ENCODE measurements at places on chromosomes 12 and 14.

DNA sequence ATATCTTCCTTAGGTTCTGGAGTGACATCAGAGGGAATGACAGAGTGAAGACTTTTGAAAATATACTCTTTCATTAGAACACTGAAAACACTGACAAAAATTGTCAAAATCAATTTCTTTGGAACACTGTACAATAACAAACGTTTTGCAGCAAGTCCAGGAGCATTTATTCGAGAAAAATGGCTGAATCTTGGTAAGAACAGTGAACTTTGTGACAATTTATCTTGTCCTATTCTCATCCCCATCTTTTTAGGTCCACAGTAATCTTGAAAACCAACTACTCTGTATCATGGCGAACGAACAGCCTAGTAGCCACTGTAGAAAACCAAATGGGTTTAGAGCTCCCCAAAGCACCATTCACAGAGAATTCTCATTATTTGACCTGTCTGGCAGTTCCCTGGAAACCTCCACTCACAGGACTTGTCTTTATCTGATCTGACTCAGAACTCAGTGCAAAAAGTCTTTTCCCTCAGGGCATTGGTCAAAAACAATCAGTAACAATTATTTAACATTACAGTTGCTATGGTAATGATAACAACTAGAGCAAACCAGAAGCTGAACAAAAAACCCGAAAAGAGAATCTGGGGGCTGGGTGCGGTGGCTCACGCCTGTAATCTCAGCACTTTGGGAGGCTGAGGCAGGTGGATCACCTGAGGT is 20.3 kb upstream of the PPP2R5E start:
- no peak for DNase-seq

- DNase-seq = no peak
These were observed 2.5 kb downstream of the HHIPL1 start for GRCh38 chr14:99647411-99647810.

DNA sequence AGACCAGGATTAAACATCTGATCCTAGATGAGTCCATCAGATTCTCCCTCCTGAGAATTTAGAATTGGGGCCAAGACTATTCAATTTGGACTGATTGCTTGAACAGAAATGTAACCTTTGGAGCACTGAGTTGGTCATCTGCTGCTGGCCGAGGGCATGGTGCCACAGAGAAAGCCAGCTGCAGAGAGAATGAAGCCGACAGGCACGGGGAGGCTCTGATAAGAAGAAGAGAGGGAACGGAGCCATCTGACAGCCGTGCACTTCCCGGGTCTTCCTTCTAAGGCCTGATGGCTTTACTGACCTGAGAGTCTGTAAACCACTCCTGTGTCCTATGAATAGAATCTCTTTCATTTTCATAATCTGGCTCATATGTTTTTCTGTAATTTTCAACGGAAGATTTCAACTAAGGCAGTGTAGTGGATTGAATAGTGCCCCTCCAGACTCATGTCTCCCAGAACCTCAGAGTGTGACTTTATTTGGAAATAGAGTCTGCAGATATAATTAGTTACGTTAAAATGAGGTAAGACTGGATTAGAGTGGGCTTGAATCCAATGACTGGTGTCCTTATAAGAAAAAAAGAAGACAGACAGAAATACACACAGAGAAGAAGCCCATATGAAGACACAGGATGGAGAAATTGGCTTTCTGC is 39.1 kb upstream of the FRS2 start:
- no peak for DNase-seq

GRCh38 chr14:59455411-59455810 is 9.8 kb downstream of the GPR135 start:
- DNase-seq = no peak

GRCh38 chr12:68489273-68489672 is 121.4 kb upstream of the RAP1B start:
- no peak for DNase-seq

DNA sequence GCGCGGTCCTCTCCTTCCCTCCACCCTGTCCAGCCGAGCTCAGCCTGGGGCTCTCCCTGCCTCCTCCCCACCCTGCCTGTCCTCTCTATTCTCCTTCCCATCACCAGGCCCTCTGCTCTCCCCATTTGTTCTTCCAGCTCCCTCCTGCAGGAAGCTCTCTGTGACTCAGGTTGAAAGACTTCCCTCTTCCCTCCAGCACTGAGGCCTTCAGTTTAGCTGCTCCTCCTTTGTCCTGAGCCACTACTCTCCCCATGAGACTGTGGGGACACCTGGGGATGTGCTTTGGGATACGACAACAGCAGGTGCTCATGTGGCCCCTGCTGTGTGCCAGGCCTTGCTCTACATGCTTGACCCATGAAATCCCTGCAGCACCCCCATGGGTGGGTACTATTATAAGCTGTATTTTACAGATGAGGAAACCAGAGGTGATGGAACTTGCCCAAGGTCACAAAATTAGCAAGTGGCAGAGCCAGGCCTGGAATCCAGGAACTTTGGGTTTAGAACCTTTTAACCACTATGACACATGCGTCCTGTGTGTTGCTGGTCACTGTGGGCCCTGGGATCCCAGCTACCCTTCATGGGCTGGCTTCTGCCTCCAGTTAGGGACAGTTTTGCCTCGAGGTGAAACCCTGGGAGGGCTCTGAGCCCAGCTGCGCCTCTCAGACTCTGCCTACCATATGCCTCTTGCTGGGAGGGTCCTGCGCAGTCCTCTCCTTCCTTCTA is 5.5 kb downstream of the KRT80 start:
- no peak for DNase-seq

Measured in stimulated activated CD4-positive, alpha-beta T cell treated with anti-CD3 and anti-CD28 coated beads, Interleukin-1b, Interleukin-23, amount 100 ng/mL, for 4 hours (primary cell).